ENCODE measurements at places on chromosomes 6 and 20.

- no peak for DNase-seq
Observed at GRCh38 chr20:31566658-31567379, 38.3 kb upstream of the ID1 start.

GRCh38 chr6:133889557-133890403, 867 bp downstream of the TCF21 start:
- no peak for DNase-seq

GRCh38 chr6:88422831-88423230, 256.7 kb upstream of the CNR1 start:
- DNase-seq: no peak

- DNase-seq: no peak
Observed at GRCh38 chr20:59158673-59159072, 4.9 kb upstream of the ZNF831 start.

DNA sequence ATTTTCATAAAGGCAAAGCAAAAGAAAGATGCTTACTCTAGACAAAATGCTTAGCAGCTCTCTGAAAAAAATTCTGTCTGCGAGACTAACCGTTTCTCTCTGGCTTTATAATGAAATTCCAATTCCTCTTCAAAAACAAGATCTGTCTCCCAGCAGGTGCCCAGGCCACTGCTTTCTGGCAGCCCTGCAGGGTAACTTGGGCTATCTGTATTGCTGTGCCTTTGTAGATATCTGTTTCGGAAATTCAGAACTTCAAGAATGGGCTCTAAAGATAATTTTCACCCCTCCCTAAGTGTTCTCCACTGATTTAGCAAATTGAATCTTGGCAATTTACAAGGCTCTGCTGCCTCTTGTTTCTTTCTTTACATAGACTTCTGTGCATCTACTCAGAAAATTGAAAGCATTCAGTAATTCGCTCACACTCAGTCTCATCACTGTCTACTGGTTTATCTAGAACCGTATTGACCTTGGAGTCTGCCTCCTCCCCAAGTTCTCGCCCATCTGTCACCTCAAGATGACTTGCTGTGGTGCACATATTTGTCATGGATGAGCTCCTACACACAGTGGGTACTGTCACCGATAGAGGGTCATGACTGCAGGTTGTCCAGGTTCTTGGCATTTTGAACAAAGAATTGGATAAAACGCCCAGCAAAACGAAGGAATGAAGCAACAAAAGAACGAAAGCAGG, 26.4 kb upstream of the FABP7 start:
- no peak for DNase-seq

DNA sequence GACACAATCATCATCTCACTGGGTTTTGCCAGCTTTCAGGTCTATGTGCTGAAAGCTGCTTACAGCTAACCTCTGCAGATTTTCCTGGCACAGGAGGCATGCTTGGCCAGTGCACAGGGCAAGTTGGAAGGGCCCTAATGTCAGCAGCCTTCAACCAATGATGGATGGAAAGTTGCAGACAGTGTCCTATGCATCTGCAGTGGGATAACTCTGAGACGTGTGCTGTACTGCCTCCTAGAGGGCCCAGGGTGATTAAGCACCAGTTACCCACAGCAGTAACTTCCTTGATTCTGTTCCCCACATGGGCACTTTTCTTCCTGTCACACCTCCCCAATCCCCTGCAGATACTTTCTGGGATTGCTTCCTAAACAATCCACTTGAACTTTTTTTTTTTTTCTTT, 38.6 kb downstream of the OVOL2 start:
- no peak for DNase-seq

- no peak for DNase-seq
Observed at GRCh38 chr20:36632487-36633284, 13.3 kb downstream of the SLA2 start.

DNA sequence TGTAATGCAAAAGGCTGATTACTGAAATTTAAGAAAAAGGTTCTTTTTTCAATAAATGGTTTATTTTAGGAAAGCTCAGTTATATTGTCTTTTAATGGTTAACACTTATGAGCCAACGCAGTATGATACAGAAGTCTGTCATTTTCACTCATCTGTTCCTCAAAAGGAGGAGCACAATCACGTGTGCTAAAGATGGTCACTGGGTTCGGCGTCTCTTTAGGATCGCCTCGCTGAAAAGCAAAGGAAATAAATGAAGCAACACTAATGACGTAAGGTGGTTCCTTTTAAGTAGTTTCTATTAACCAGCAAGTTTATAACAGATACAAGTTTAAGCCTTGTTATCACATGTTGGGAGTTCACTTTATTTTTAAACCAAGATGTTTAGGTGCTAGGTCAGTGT, 125.7 kb downstream of the MAP3K4 start:
- DNase-seq: no peak

GRCh38 chr20:53768329-53768728, 174.7 kb upstream of the ZNF217 start:
- DNase-seq: no peak

DNA sequence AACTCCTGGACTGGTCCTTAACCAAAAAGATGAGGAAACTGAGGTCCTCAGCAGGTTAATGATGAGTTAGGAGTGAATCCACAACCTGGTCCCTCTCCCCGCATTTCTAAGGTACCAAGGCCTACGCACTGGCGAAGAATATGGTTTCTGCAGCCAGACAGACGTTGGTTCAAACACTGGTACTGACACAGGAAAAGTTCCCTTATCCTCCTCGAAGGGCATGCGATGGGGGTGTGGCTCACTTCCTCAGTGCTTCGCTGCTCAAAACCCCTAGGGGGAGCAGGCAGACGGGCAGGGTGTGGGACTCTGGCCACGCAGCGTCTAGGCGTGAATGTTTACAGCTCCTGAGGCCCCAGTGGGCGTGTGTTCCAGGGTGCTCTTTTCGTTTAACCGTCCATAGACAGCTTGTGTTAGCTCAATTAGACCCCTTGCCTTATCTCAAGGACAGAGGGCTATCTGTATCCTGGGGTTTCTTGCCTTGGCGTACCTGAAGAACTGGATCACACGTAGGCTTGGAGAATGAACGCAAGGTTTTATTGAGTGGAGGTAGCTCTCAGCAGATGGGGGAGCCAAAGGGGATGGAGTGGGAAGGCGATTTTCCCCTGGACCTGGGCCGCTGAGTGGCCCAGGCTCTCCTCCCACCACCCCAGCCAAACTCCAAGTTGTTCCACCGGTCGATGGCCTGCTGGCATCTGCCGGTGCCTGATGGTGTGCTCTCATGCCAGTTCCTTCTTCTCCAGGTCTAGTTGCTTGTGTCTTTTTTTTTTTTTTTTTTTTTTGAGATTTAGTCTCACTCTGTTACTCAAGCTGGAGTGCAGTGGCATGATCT, 31.8 kb upstream of the PTPN1 start:
- no peak for DNase-seq

DNA sequence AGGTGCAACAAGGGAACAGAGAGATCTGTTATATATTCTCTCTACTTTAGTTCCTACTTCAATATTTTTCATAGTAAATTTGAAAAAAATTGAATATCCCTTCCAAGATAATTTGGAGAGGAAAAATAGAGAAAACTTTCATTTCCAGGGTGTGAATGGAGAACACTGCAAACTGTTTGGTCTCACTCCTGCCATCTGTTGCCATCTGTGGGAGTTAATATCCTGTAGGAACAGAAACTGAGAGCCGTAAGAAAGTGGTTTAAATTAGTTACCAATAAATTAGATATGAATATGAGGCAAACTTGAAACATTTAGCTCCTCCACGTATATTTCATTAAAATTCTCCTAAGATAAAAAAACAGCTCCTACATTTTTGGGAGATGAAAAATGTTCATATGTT, 4.2 kb downstream of the ZNF337 start:
- DNase-seq: no peak

DNA sequence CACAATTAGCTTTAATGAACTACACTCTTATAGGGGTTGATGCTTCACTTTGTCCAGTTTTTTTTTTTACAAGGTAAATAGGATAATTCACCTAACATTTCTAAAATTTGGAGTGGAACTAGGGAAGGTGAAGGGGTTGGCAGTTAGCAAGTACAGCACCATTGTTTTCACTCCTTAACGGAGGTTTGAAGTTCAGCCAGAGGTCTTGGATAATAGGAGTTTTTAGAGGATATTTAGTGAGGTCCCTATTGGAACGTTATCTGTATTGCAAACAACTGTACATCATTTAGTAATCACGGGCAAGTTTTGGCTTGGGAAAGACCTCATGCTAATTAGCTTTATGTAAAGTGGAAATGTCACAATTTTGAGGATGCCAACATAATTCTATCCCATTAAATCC, 52.3 kb upstream of the TBX18 start:
- no peak for DNase-seq

- DNase-seq: no peak
Observed at GRCh38 chr6:34338377-34338776, 54.1 kb downstream of the NUDT3 start.

GRCh38 chr6:133995296-133995695, 42.3 kb downstream of the TBPL1 start:
- no peak for DNase-seq

DNA sequence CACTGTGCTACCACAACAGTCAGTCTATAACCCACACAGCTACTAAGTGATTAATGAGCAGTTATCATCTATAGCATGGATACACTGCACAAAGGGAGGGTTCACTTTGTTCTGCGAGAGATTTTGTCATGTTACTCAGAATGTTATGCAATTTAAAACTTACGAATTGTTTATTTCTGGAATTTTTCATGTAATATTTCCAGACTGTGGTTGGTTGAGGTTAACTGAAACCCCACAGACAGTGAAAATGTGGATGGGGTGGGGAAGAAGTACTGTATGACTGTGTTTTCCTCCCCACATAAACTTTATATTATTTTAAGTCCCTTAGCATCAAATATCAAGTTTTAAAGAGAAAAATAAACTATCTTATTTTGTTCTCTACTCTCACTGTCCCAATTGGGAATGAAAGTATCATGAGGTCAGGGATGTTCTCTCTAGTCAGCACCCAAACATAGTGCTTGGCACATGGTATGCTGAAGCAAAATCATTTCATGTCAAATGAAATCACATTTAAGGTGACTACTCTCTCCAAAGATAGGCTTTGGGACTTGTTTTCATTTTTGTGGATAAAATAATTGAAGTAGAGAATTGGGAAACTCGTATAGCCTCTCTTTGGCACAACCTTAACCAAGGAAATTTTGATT, 25.4 kb downstream of the DOP1A start:
- no peak for DNase-seq

GRCh38 chr6:148608199-148608951, 138.5 kb upstream of the UST start:
- no peak for DNase-seq

DNA sequence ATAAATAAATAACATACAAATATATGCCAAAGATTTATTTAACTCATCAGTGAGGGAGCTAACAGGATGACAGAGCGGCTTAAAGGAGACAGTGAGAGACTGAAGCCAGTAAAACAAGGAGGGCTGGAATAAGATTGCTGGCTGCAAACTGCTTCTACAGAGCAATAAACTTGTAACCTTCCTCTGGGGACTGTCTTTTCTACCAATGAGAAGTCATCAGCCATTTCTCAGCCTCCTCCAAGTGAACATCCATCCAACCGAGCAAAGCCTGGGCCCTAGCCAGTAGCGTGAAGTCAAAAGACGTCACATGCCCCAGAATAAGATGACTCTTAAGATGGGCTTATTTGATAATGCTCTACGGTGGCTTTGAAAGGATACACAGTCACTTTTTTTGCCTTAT, 42.5 kb downstream of the CPXM1 start:
- DNase-seq: no peak

DNA sequence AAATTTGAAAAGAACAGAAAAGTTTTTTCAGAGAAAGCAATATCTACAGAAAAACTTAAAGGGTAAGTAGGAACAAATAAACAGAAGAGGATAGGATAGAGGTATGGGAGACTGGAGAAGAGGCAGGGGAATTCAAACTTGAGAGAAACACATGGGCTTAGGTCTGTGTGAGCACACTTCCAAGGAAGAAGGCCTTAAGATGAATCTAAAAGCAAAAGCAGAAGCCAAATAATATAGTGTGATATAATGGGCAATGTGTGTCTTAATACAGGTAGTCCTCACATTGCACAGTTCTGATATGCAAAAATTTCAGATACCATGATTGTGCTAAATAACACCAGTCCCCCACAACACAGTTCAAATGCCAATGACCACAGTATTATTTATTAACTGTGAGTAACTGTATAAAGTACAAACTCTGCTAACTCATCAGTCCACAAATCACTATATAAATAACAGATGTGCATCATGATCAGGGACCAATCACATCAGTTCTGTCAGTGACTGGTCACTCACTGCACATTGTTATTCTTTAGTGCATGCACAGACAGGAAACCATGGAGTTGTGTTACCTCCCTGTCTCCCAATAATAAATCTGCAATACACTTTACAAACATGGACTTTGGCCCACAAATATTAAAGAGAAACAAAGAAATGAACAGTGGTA, 18.6 kb downstream of the SNX14 start:
- no peak for DNase-seq

DNA sequence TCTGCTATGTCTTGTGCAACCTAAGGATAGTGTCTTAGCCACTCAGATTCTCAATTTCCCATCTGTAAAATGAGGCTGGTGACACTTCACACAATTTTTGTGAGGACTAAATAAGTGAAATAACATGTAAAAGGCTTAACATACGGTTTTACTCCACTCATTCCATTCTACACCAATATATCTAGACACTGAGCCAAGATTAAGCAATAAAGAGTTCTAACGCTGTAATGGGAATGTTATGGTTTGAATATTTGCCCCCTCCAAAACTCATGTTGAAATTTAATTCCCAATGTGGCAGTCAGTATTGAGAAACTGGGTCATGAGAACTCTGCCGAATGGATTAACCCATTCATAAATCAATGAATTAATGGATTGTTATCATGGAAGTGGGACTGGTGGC, 301.0 kb downstream of the HACE1 start:
- no peak for DNase-seq

GRCh38 chr20:25033265-25033923, 24.5 kb downstream of the ACSS1 start:
- DNase-seq: no peak

Data from cerebellar nuclear complex (tissue), 1 donor.